Globus pallidus (tissue), 1 donor: ENCODE measurements at places on chromosomes 2 and 18.

DNA sequence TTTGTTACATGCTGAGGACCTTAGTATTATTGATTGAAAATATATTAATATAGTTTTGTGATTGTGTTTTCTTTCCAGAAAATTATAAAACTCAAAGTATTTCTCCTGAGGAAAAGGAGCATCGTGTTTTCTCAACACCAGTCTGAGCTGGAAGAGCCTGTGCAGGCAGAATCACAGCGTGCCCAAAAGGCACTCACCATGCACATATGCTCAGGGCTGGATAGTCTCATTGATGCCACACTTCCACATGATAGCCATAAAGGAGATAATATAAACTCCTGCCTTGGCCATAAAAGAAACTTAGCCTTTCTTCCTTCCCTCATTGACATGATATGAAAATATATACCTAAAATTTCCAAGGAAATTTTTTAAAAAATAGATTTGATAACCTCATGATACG, 4.0 kb downstream of the PDE1A start:
- no peak for DNase-seq

GRCh38 chr2:9251154-9252001, 44.8 kb downstream of the ASAP2 start:
- DNase-seq: no peak

DNA sequence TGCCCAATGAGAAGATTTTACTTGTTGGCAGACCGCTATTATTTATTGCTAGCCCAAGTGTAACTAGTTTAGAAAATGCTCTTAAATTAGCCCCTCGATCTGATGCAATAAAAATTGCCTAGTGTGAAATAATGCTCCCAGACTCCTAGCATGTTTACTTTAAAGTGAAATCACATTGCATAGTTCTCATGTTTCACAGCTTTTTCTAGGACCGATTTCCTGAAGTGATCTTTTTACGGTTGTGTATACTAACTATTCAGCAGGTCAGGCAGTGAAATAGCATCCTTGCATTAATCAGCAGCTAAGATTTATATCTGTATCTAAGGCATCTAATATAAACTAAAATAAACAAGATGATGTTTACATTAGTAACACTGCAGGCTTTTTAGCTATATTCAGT, 52.4 kb downstream of the PMS1 start:
- no peak for DNase-seq

- no peak for DNase-seq
Measured at GRCh38 chr2:195543902-195544894, 112.8 kb upstream of the SLC39A10 start.

GRCh38 chr2:18171191-18172139, 293.0 kb downstream of the KCNS3 start:
- DNase-seq: no peak

DNA sequence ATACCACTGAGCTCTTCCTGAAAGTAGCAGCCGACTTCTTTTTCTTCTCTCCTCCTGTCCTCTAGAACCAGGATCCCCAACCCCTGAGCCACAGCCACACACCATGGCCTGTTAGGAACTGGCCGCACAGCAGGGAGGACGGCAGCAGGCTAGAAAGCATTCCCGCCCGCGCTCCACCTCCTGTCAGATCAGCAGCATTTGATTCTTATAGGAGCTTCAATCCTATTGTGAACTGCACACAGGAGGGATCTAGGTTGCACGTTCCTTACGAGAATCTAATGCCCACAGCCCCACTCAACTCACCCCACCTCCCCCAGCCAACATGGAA, 179.1 kb upstream of the SH3BP4 start:
- DNase-seq: no peak

DNA sequence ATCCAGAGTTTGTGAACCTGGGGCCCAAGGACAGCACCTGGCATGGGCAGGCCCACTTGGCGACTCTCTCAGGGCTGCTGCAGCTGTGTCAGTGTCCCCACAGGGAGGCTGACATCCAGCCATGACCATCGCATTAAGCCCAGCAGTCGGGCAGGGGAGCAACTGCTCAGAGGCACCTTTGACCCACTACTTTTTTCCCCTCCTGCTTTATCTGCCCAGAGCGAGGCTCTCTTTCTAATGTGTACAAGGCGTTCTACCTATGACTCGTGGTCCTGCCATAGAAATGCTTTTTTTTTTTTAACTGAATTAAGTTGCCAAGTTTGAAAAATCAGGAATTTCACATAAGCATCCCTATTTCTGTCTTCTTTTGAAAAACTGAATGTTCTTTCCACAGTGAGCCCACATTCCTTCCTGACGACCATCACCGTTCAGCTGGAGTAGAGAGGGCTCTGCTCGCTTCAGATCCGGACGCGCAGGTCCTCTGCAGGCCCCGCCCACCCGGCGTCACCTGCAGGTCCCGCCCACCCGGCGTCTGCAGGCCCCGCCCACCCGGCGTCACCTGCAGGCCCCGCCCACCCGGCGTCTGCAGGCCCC, 403 bp upstream of the CLUL1 start:
- DNase-seq: no peak

DNA sequence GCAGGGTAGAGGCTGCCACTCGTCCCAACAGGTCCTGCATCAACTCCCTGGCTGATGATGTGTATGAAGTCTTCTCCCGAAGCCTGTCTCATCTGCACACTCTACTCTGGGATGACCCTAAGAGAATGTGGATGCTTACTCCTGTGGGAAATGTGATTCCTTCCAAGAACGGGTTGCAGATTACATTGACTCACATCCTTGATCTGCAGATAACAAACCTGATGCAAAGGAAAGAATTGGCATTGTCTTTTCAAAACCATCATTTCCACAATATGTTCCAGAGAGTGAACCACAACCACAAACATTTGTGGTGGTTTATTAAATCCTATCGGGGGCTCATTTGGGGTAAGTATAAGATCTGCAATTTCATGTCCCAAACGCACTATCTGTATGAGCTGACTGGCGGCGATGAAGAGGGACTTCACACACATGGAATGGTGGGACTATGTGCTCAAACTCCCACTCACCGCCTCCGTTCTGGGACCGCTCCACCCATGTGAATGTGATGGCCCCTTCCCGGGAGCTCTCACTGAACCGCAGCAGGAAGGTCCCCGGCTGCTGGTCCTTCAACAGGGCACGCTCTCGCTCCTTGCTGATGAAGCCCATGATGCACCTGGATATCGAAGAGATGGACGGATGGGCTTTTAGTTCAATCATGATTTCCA, 35.5 kb downstream of the STAT1 start:
- no peak for DNase-seq
